CD4-positive, alpha-beta T cell treated with Interleukin-1 beta for 1 hour (primary cell): ENCODE measurements at places on chromosomes 2 and 18.

- DNase-seq: no peak
Observed at GRCh38 chr18:8328126-8328525, 281.1 kb upstream of the RAB12 start.

GRCh38 chr2:135762022-135762421, 20.4 kb downstream of the UBXN4 start:
- DNase-seq: no peak

GRCh38 chr2:227507963-227508362, 36.0 kb downstream of the AGFG1 start:
- no peak for DNase-seq

- no peak for DNase-seq
Observed at GRCh38 chr2:168998609-168999211, 32.4 kb downstream of the ABCB11 start.

DNA sequence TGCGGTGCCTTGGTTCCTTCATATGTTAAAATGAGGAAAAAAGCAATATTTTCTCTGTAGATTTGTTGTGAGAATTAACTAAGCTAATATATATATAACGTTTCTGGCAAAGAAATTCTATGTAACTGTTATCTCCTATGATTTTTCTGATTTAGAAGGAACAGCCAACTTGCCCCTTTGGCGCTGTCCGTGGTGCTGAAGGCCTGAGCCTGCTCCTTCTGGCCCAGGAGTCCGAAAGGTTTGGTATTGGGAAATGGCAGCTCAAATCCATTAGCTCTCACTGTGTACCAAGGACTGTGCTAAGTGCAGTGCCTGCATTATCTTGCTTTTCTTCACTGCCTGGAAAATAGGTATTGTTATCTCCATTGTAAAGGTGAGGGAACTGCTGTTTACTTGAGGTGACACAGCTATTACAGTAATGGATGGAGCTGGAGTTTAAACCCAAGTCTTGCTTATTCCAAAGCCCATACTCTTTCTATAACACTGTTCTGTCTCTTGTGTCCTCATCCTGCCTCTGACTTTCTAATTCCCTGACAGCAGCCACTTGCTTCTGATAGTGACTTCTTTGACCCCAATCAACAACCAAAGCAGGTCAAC, 52.2 kb downstream of the C1QL2 start:
- DNase-seq: no peak

GRCh38 chr2:136572335-136572734, 193.0 kb upstream of the THSD7B start:
- DNase-seq: no peak

GRCh38 chr2:150595803-150596470, 108.5 kb upstream of the RND3 start:
- DNase-seq: no peak

DNA sequence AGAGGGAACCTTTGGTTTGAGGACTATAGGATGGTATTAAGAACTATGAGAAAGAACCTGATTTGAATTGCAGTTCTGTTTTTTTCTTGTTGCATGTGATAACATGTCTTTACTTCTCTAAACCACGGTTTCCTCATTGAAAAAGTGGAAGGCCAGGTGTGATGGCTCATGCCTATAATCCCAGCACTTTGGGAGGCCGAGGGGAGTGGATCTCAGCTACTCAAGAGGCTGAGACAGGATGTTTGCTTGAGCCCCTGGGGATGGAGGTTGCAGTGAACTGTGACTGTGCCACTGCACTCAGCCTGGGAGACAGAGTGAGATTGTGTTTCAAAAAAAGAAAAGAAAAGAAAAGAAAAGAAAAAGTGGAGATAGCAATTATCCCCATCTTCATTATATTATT, 32.3 kb downstream of the SCN9A start:
- no peak for DNase-seq

- DNase-seq: no peak
Observed at GRCh38 chr18:58054041-58054781, 10.2 kb downstream of the NEDD4L start.

GRCh38 chr2:55437515-55438390, 18.1 kb upstream of the CCDC88A start:
- DNase-seq: no peak

DNA sequence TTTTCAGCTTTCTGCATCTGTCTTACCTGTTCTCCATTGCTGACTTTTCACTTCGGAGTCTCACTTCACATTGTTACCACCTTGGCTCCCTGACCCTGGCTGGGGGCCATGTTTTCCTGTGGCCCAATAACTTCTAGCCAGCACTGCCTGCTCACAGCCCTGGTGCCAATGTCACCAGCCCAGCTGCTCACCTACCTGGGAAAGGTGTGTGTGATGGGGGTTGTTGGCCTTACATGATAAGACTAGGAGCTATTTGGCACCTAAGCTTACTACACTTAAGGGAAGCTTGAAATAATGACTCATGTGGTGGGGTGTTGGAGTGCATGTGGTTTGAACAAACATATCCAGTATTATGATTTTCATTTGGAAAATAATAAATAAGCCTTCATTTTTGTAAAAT, 37.5 kb upstream of the PGAP1 start:
- no peak for DNase-seq

- no peak for DNase-seq
Observed at GRCh38 chr2:221635949-221636348, 63.8 kb upstream of the EPHA4 start.

DNA sequence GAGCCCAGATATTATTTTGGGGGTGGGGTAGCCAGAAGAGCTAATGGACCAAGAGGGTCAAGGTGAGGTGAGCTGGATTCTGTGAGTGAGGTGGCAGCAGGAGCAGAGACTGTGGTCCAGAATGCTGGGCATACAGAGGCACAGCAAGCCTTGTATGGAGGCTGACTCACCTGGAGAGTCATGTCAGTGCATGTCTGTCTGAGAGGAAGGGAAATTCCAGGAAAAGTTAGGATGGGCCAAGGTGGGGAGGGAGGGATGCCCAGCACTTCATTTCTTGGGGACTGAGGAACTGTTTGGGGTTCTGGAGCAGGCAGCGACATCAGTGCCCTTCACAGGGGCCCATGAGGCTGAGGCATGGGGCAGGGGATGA, 21.1 kb downstream of the PER2 start:
- no peak for DNase-seq

DNA sequence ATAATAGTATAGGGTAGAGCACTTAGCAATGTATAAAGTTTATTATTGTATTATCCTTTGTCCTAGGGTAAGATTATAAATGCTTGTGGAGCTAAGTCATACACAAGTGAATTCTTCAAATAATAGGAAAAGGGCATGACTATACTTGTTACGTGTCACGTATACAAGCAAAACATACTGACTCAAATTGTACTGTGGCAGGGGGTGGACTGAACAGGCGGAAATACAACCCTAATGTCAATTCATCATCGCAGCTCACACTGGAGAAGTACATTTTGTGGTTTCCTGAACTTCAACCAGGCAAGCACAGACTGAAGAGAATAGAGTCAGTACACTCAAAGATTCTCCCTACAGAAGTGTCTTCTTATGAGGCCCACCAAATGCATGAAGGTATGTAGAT, 201.0 kb downstream of the MBD2 start:
- no peak for DNase-seq

- DNase-seq: no peak
Observed at GRCh38 chr2:224222291-224222690, 179.6 kb downstream of the FAM124B start.

DNA sequence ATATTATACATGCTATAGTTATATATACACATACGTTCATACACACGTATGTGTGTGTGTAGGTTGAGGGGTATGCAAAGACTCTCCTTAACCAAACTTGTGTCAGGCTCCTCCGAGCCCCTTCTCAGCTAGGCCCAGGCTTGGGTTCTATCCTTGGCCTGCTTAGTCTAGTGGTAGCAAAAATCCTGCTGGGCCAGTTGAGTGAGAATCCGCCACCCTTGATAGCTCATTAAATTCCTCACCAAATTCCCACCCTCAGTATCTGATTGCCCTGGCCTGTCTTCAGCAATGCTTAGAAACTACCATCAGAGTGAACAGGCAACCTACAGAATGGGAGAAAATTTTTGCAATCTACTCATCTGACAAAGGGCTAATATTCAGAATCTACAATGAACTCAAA, 126.5 kb downstream of the TSN start:
- DNase-seq: no peak

- DNase-seq: no peak
Observed at GRCh38 chr2:120204022-120204405, 19.2 kb downstream of the TMEM185B start.

GRCh38 chr2:105617631-105618350, 126.9 kb upstream of the NCK2 start:
- no peak for DNase-seq

DNA sequence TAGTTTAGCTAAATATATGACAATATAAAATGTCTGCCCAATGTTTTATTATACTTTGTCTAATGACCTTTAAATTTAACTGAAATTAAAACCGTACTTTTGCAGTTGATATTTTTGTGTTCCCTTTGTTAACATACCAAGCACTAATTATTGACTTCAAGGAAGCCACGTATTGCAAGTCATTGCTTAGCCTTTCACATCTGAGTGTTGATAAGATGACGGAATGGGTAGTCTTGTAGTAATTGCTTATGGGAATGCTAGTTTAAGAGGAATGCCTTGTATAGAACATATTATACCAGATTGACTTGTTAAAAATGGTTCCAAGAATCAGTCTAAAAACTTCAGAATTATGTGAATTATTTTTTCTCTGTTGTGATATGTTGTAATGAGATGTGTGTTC, 14.0 kb upstream of the ELAC1 start:
- no peak for DNase-seq

DNA sequence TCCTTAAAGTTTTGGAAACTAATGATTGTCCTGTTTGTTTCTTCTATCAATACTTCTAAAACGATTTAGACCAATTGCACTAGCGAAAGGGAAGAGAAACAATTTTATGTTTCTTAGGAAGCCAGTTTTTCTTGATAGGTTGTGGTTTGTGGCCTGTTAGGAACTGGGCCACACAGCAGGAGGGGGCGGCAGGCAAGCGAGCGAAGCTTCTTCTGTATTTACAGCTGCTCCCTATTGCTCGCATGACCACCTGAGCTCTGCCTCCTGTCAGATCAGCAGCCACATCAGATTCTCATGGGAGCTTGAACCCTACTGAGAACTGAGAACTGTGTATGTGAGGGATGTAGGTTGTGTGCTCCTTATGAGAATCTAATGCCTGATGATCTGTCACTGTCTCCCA, 201.5 kb upstream of the PXDN start:
- no peak for DNase-seq

- DNase-seq: no peak
Observed at GRCh38 chr2:152622219-152622618, 95.0 kb downstream of the PRPF40A start.

- no peak for DNase-seq
Observed at GRCh38 chr2:101461381-101461780, 13.5 kb downstream of the RFX8 start.

- DNase-seq: peak; percentile 1
Observed at GRCh38 chr2:43950383-43951008, 45.3 kb downstream of the LRPPRC start.

DNA sequence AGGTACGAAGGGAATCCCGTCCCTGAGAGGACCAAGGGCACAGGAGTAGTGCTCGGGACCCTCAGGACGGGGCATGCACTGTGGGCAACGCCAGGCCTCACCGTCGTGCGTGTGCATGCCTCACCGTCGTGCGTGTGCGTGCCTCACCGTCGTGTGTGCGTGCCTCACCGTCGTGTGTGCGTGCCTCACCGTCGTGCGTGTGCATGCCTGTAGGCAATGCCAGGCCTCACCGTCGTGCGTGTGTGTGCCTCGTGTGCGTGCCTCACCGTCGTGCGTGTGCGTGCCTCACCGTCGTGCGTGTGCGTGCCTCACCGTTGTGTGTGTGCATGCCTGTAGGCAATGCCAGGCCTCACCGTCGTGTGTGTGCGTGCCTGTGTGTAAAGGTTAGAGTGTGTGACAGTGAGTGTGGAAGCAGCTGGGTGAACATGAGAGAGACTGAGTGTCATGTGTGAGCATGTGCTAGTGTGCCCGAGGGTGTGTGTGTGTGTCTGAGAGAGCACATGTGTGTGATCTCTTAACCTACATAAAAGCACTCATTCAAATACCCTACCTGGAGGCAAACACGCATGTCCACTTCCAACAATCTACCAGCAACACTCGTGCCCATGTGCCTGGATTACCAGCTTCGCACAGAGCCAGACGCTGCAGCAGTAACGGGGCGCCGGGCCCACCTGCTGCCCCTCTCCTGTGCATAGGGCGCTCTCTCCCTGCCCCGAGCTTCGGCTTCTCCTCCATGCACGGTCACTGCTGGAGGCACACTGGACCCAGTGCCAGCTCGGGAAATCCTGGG, 36.3 kb downstream of the ZNF516 start:
- no peak for DNase-seq

DNA sequence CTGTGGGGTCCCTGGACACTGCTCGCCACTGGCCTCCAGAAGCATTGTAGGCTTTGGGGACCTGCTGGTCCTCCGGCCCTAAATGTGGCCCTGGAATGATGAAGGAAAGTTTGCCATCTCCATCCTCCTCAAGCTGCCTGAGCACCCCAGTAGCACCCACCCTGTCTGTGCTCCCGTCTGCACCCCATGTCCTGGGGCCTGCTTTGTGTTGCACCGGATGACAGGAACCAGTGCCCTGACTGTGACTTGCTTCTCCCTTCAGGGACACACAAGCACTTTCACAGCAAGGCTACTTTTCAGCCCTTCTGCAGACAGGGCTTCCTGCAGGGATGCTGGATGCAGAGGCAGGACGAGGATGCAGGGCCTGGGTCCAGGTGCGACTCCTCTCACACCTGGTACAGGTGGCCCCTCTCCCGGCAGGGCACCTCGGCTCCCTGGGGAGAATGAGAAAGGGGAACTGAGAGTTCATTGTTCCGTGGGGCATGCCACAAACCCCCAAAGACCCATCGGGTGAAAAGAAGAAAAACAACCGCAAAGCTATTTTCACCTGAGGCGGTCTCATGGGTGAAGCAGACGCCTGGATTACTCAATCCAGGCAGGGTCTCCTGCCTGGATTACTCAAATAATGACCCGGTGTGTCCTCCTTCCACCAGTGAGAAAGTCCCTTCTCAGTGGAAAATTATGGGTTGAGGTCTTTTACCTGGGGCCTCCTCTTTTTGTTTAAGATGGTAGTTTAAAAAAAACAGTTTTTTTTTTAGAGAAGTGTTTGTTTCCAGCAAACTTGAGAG, 74.9 kb downstream of the LONRF2 start:
- peak; percentile 81 for DNase-seq

DNA sequence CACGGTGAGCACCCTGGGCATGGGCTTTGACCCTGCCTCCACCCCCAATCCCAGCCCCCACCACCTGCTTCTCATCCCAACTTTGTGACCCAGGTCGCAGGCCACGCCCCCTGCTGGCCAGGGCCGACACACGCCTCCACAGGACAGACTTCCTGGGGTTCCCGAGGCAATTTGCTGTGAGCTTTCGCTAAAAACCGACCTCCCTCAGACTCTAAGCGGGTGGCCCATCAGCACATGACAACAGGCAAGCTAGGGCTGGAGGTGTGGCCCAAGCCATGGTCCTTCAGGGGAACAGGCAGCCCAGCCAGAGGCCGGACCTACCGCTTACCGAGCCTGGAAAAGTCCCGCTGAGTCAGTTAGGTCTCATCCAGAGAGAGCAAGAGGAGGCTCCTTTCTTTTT, 31.9 kb downstream of the C1QL2 start:
- peak; percentile 12 for DNase-seq

- DNase-seq: no peak
Observed at GRCh38 chr18:67583621-67584020, 67.1 kb upstream of the DSEL start.

- DNase-seq: no peak
Observed at GRCh38 chr2:209523867-209524266, 100.0 kb downstream of the MAP2 start.

- DNase-seq: no peak
Observed at GRCh38 chr2:113278742-113279139, at the start of gene PAX8. PAX8 (minus strand) TSS chr2:113278921; CDS start chr2:113278394, 527 bp downstream.

- DNase-seq: no peak
Observed at GRCh38 chr2:238744951-238745350, 102.9 kb upstream of the TWIST2 start.

GRCh38 chr18:23671564-23671963, 8.9 kb upstream of the ANKRD29 start:
- DNase-seq: no peak
